ENCODE measurements at places on chromosomes 11 and 22. TPM values are rescaled to one million over a fixed set of nuclear protein-coding genes. Genes with fewer than 3 reads are reported as not detected.

The MS4A18 gene
- total RNA-seq = not detected

The TPBGL gene
- 0.35 TPM for total RNA-seq

The CNIH2 gene
- 2.1 TPM for total RNA-seq

The CD3E gene
- not detected for total RNA-seq

The PIWIL4 gene
- 0.19 TPM for total RNA-seq

The ZNF74 gene
- 5.9 TPM for total RNA-seq

The C22orf42 gene
- not detected for total RNA-seq

The NTM gene
- not detected for total RNA-seq

The GRIK4 gene
- not detected for total RNA-seq

Data from A549 treated with CpdA at 1 μM for 4 hours (cell line).